Tibial artery (tissue), 4 donors: ENCODE measurements at places on chromosomes 6 and 20.

DNA sequence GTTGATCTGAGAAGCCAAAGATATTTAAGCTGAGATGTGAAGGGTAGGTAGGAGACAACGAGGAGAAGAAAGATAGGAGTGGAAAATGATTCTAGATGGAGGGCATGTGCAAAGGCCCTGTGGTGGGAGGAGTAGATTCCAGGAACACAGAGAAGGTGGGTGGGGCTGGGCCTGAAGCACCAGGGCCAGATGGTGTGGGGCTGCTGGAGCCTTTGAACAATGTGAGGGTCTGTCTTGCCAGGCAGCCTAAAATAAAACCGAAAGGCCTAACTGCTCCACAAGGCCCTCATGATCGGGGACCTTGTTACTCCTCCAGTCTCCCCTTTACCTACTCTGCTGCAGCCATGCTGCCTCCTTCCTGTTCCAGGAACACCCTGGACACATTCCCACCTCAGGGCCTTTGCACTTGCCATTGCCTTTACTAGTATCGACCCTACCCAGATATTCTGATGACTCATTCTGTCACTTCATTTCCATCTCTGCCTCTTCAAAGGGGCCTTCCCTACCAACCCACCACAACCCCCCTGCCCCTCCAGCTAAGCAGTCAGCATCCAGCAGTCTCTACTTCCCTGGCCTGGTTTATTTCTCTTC is 20.0 kb downstream of the FAM110A start:
- no peak for DNase-seq

GRCh38 chr6:168370310-168370991 is 50.9 kb upstream of the DACT2 start:
- peak; percentile 57 for DNase-seq

DNA sequence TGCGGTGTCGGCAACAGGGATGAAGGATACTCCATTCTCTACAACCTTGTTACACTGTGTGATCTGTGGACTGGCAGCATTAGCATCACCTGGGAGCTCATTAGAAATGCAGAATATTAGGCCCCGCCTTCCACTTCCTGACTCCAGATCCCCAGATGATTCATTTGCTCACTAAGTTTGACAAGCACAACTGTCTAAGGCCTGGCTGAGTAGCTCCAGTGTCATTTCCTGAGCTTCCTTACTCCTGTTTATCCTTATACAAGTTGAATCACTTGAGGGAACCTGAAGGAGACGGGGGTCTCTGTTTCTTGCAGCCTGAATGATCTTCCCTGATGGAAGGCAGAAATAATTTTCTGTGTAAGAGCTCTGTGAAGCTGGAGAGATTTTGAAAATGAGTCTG is 32.7 kb upstream of the PROKR2 start:
- no peak for DNase-seq

DNA sequence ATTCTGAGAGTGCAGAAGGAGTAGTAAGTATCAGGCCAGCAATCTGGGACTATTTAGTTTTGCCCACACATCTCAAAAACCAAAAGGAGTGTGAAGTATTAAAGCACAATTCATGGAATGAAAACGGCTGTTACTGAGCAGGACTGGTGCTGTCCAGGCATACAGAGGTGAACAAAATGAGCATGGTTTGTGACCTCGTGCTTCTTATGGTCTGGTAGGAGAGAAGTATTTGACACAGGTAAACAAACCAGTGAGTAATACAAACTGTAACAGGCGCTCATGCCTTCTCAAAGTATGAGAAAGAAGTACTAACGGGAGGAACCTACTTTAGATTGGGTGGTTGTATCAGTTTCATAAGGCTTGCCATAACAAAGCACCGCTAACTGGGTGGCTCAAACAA is 17.5 kb upstream of the NRN1 start:
- DNase-seq, result no peak

DNA sequence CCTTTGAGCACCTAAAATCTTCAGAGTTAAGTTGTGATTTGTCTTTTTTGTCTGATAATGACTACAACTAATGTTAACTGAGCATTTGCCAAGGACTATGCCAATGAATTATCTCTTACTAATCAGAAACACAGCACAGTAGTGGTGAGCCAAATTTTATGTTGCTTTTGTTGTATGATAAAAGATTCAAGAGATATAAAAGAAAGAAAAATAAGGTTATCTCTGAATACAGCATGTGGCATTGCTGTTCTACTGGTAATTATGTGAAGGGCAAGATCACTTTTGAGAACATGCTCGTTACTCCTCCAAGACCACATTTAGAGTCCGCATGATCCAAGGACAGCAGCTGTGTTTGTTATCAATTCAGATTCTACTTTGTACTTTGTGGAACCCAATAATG is 133.4 kb upstream of the MYLIP start:
- DNase-seq, result no peak

DNA sequence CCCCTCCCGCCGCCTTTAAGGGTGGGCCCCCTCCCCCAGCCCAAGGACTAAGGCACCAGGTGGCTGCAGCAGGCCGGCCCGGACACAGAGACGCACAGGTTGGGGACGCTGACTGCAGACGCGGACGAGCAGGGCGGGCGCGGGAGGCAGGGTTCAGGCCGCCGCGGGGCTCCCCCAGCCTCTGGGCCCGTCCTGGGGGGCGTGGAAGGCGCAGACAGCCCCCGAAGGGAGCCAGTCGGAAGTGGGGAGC is 9.3 kb downstream of the DUSP15 start:
- DNase-seq, result no peak

DNA sequence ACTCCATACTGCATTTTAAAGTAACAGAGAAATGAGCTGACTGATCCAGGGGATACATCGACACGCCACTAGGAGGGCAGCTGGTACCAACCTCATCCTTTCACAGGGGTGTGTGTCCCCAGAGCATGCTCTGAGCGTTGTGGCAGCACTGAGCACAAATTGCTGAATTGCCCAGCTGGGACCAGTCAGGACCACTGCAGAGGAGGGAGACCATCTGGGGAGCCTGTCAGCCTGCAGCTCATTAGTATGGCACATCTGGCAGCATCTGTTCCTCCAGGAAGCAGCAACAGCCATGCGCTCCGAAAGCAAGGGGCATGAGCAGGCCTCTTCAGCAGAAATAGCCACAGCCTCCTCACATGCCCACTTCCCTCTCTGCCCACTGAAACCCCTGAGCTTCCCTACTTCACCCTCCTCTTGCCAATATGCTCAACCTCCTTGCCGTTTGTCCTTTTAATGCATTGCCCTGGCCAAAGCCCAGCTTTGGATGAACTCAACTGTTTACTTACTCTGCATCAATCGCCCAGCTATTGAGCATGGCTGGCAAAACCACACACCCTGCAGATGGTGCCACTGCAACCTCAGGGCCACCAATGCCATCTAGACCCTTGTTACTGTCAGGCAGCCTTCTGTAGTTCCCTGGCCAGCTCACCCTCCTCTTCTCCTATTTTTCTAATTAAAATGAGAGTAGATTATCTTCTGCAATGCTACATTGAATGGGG is 77.6 kb upstream of the NEDD9 start:
- no peak for DNase-seq

DNA sequence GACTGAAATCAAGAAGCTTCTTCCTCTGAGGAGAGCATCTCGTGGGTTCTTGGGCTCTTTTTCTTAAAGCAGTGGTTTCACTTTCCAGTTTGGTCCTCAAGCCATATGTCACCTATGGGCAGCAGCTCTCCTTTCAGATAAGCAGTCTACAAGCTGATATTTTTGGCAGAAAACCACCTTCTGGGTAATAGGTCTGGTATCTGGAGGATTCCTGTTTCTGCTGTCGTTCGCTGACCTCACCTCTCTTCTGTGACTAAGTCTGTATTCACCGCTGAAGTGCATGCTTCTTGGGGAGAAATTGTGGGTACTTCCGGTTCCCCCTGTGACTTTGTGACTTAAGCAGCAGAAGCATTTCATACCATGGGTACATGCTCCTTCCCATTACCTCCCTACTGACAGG is 193.6 kb downstream of the EDN1 start:
- DNase-seq, result no peak

DNA sequence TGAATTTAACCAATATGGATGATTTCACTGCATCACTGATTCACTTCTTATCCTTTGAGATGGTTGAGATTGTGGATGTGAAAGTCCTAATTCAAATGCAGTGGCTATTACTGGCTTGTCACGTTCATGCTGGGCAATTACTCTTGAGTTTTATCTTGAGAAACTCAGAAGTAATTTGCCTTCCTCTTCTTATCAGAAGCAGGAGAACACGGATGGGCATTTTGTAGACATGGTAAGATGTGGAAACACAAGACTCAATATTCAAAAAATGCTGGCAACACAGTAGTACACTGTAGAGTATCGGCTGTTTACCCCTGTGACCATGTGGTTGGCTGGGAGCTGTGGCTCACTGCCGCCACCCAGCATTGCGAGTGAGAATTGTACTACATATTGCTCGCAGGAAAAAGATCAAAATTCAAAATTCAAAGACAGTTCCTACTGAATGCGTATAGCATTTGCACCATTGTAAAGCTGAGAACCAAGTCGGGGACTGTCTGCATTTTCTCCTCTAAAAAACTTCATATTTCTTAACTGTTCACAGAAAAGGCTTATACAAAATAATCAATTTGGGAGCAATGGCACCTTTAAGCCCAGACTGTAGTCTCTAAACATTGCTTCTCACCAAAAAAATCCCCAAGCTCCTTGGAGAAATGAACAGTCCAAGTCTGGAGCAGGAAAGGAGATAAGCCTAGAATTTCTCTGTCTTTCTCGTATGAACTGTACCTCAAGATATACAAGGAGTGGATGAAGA is 61.9 kb upstream of the ELOVL5 start:
- peak; percentile 32 for DNase-seq

DNA sequence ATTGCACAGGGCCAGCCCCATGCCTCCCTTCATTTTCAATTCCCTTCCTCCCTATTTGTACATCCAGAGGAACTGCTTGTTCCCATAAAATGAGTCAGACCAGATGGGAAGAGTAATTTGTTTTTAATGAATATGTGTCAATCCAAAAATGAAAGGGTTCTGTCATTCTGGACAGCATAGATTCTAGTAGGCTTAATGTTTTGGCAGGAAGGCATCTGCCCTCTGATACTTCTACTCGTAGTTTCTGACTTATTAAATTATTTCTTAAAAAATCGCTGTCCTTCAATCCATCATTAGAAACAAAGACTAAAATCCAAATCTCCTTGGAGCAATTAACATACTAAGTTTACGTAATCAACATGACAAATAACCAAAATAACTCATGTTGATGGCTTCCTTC is 665.5 kb downstream of the TENT5A start:
- DNase-seq, result no peak

DNA sequence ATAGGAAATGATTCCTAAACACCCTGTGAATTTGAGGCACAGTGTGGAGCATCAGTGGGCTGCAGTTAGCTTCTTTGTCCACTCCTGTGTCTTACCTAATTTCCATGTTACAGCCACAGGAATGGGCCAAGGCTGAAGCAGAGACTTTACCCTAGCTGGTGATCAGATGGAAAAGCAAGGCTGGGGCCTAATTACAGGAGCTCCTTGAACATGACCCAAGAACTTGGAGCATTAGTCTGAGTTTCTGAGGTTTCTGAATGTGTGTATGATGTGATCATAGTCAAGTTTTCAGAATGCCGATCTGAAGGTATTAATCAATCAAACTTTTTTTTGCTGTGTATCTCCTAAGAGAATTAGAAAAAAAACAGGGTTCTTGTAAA is 18.0 kb downstream of the HECA start:
- DNase-seq, result no peak

GRCh38 chr6:33213989-33214335 is 5.7 kb downstream of the RING1 start:
- DNase-seq, result no peak

- no peak for DNase-seq
Observed at GRCh38 chr6:49027644-49028043, 435.4 kb downstream of the MMUT start.

GRCh38 chr20:34316196-34316814 is 13.2 kb upstream of the AHCY start:
- DNase-seq, result no peak

- no peak for DNase-seq
Observed at GRCh38 chr6:38269461-38270172, 370.1 kb downstream of the BTBD9 start.

- no peak for DNase-seq
Observed at GRCh38 chr6:42372699-42373098, 79.0 kb downstream of the TRERF1 start.

DNA sequence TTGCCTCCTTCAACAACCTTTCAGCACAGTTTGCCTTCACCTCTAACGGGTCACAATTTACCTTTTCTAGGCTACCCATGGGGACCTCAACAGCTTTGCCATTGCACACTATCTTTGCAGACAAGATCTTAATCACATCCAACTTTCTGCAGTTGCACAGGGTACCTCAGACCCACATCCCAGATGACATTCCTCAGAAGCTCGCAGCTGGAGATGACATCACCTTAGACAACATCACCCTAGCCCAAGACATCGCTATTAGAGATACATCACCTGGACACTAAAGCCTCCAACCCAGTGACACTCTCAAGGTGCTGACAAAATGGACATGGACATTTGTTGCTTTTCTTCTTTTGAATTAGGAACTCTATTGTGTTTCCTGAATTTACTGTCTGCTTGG is 38.6 kb upstream of the RPP40 start:
- DNase-seq, result no peak

GRCh38 chr20:6714279-6714711 is 53.2 kb upstream of the BMP2 start:
- no peak for DNase-seq
